Stimulated activated CD4-positive, alpha-beta T cell treated with anti-CD3 and anti-CD28 coated beads, Interleukin-1b, Interleukin-23, amount 100 ng/mL, for 24 hours (primary cell): ENCODE measurements at places on chromosomes 7 and 10.

- DNase-seq = no peak
These were observed 14.1 kb downstream of the HSPA14 start for GRCh38 chr10:14852236-14852635.

DNA sequence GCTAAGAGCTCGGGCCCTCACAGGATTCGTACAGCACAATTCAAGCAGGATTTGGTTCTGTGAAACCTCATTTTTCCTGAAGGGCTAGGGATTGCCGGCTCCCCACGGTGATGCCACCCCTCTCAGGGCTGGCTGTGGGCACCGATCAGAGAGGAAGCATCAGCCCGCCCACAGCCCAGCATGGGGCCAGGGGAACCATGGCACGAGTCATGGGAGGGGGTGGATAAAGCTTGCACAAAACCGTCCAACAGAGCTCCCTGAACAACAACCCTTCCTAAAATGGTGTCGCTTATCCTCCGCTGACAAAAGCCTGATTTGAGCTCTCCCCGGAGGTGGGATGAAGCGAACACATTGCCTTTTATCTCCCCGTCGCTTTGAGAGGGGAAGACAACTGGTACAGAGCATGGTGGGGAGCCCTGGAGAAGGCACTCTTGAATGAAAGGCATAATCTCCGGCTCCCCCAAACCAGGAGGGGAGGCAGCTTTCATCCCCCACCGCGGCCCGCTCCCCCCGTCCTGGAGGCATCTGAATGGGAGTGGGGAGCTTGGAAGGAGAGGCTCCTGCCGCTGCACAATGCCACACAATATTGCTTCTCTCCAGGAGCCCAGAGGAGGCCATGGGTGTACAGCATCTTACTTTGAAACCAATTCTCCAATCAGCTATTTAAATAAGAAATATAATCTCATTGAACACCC is 144.0 kb downstream of the RPS24 start:
- no peak for DNase-seq

- no peak for DNase-seq
These were observed 28.8 kb downstream of the RRP12 start for GRCh38 chr10:97372233-97372875.

GRCh38 chr10:43921478-43921877 is 272.8 kb upstream of the ZNF32 start:
- DNase-seq = no peak

DNA sequence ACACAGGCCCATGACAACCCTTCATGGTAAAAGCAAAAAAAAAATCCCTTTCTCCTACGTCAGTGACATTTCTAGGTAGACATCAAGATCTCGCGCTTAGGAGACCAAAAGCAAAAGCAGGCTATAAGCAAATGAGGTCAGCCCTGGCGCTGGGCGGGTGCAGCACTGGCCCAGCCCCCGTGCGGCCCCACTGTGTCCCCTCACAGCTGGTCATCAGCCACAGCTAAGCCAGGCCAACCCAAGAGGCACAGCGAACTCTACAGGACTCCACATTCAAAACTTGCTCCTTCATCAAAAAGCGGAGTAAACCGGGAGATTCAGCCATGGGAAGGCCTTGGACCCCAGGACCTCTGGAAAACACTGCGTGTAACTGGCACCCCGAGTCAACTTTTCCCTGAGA is 113.7 kb downstream of the PTPRN2 start:
- DNase-seq = no peak

DNA sequence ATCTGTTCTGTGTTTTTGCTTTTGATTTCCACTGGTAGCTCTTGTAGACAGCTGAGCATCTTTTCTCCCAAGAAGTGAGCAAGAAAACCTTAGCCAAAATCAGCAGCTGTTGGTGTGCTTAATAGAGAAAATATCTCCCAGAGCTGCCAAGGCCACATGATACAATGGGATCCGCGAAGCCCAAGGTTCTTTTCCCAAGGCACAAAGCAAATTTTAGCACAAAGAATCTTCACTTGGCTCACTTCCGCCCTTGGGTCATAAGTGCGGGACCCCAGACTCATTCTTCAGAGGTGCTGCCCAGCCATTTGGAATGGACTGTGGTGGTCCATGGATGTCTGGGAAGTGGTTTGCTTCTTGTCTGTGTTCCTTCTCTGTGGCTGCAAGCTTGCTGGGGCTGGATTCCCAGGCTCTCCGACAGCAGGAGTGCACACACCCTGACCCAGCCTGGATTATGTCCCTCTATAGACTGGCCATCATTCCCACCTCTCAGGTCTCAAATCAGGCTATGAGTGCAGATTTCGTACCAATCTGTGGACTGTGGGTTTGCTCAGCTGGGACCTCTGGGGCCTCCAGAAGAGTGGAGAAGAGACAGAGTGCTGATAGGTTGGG is 93.0 kb upstream of the TMEM72 start:
- DNase-seq = no peak

DNA sequence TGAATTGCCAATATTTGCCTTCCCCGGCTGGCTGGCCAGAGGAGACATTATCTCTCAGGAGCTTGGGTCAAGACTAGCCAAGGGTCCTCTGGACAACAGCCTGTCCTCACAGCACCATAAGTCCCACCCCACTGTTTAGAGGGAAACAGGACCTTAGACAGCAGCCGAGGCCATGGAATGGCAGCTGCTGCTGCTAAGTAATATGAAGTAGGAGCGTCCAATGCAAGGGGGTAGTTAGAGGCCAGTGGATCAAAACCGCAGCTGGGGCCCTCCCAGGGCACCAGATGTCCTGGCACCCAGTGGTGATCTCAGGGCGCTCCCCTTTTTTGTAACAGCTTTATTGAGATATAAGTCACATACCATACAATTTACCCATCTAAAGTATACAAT is 12.9 kb upstream of the KCP start:
- no peak for DNase-seq

DNA sequence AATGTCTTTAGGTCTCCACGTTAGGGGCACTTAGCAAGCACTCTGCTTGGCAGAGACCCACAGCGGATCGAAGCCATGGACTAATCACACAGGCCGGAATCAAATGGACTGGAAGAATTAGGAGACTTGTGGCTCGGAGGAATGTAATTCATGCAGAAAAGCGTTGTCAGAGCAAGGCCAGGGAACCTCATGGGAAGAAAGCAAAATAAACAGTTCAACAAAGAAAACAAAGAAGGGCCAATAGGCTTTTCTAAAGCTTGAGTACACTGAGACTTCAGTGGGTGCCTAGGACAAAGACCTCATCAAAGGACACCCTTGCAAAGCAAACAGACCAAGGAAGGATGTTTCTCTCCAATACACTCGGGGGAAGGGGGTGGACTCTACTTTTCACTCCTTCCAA is 171.1 kb downstream of the GLI3 start:
- DNase-seq = no peak

GRCh38 chr7:87369216-87369615 is 23.8 kb downstream of the CROT start:
- no peak for DNase-seq
